ENCODE measurements at places on chromosomes 5 and 9. TPM values are rescaled to one million over a fixed set of nuclear protein-coding genes. Genes with fewer than 3 reads are reported as not detected.
A peak's percentile ranks its signal among the peaks of the same experiment; 100 is the strongest.

The PITX1 gene
- total RNA-seq, result not detected

The IGIP gene
- 4.1 TPM for total RNA-seq

The HSD17B3 gene
- not detected for total RNA-seq

The CACFD1 gene
- total RNA-seq, result 28.9 TPM

- no peak for DNase-seq
These were observed 26.6 kb downstream of the ENHO start for GRCh38 chr9:34496149-34496712.

GRCh38 chr5:79508354-79508753, 5.6 kb downstream of the HOMER1 start:
- DNase-seq, result no peak

DNA sequence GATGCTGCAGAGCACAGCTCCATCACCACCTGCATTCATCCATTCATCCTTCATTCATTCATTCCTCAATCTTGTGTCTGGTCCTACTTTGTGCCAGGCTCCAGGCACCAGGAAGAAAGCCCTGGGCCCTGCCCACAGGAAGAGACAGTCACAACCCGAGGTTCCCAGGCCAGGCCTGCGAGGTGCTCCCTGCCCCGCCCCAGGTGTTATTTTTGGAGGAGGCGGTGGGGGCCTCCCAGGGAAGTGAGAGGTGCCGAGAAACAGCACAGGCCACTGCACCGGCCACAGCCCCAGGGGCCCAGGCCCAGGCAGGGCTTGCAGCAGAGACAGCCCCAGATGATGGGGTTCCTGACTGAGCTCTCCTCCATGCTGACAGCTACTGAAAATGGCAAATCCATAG, 33.4 kb downstream of the VAV2 start:
- DNase-seq, result no peak

DNA sequence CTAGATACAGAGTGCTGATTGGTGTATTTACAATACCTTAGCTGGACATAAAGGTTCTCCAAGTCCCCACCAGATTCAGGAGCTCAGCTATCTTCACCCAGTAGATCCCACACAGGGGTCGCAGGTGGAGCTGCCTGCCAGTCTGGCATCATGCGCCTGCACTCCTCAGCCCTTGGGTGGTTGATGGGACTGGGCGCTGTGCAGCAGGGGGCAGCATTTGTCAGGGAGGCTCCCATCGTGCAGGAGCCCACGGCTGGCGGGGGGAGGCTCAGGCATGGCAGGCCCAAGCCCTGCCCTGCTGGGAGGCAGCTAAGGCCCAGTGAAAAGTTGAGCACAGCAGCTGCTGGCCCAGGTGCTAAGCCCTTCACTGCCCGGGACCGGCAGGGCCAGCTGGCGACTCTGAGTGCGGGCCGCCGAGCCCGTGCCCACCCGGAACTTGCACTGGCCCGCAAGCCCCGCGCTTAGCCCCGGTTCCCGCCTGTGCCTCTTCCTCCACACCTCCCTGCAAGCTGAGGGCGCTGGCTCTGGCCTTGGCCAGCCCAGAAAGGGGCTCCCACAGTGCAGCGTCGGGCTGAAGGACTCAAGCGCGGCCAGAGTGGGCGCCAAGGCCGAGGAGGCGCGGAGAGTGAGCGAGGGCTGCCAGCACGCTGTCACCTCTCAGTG, 314.1 kb upstream of the ATP10B start:
- no peak for DNase-seq

DNA sequence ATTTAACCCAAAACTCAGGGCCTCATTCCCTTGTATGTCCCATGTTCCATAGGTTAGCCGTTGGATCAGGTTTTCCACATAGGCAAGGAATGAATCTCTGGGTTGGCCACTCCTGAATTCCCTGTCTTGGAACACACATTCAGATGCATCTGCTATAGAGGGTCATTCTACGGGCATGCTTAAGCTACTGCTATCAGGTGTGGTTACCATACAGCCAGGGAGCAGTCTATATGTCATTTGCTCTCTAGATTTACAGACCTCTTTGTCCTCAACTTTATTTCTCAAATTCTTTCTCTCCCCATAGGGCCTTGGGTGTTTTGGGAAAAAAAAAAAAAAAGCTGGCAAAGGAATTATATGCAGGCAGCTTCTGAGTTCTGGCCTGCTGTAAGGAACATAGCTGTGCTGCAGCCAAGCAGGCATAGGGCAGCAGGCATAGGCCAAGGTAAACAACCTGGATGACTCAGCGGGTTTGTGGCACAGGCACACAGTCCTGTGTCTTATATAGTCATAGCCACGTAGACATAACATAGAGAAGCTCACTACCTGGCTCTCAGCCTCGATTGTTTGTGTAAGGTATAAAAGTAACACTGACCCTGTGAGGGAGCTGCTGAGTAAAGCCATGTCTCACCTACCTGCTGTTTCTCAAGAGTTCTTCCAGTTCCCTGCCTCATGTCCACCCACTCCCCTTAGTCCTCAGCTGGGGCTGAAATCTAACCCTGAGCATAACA, 141.5 kb downstream of the OSTF1 start:
- no peak for DNase-seq

- no peak for DNase-seq
These were observed 135.6 kb downstream of the ZNF354C start for GRCh38 chr5:179195561-179196404.

GRCh38 chr5:2038321-2039179, 155.8 kb upstream of the IRX4 start:
- peak; percentile 89 for DNase-seq

- no peak for DNase-seq
These were observed 2.9 kb upstream of the MEGF9 start for GRCh38 chr9:120717176-120717575.
